ENCODE measurements at places on chromosomes 4 and X.

GRCh38 chr4:77990456-77990855, 66.7 kb upstream of the FRAS1 start:
- no peak for DNase-seq

DNA sequence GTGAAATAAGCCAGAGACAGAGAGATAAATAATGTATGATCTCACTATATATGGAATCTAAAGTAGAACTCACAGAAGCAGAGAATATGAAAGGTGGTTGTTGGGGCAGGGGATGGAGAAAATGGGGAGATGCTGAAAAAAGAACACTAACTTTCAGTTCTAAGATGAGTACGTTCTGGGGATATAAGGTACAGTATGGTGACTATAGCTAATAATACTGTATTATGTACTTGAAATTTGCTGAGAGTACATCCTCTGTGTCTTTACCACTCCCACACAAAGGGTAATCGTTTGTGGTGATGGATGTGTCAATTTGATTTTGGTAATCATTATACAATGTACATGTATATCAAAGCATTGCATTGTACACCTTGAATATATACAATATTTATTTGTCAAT, 6.6 kb downstream of the FBXL5 start:
- DNase-seq: no peak

GRCh38 chr4:67365661-67366245, 179.6 kb downstream of the CENPC start:
- no peak for DNase-seq

DNA sequence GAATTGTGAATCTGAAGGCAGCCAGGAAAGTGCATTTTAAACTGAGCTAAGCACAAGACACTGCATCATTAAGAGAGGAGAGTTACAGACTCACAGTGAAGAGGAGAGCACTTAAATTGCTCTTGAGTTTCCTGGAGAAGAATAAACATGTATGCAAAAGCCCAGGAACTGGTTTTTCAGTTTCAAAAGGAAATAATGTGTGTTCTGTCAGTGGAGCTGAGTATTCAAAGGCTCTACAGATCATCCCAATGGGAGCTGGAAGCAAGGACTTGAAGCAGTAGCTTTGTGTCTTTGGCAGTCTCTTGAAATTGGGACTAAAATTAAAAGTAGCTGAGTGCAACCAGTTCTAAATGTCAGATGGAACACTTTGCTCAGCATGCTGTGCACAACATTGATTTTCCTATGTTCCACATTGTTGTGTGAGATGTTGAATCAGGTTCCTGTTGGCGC, 147.5 kb upstream of the ANK2 start:
- no peak for DNase-seq
